ENCODE measurements at places on chromosomes 5 and 9.

DNA sequence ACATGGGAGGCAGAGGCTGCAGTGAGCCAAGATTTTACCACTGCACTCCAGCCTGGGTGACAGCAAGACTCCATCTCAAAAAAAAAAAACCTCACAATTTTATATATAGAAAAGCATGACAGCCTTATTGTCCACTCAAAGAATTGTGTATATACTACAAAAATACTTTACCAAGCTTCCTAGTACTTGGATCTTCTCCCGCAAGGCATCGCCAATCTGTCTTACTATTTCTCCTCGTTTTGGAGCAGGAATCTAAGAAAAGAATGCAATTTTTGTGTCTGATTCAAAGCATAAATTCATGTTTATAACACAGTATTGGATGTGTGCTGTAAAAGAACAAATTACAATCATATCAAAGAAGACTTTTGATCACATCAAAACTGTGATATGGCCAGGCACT, 11.3 kb downstream of the ALDH7A1 start:
- DNase-seq = no peak

- no peak for DNase-seq
These were observed 16.1 kb downstream of the HNRNPH1 start for GRCh38 chr5:179607160-179607931.

DNA sequence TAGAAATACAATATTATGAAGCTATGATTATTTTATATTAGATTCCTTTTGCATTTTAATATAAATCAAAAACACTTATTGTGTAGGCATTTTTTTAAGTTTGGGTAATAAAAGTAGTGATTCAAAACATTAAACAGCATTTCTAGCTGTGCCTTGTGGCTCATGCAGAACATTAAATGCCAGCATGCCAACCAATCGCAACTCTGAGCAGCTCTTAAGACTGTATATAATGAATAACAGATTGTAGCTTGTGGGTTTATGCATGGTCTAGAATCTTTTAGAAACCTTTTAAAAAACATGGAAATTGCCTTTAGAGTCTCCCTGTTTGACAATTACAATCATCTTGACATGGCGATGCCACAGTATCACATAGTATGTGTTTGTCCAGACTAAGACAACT, 903.8 kb downstream of the EFNA5 start:
- no peak for DNase-seq

DNA sequence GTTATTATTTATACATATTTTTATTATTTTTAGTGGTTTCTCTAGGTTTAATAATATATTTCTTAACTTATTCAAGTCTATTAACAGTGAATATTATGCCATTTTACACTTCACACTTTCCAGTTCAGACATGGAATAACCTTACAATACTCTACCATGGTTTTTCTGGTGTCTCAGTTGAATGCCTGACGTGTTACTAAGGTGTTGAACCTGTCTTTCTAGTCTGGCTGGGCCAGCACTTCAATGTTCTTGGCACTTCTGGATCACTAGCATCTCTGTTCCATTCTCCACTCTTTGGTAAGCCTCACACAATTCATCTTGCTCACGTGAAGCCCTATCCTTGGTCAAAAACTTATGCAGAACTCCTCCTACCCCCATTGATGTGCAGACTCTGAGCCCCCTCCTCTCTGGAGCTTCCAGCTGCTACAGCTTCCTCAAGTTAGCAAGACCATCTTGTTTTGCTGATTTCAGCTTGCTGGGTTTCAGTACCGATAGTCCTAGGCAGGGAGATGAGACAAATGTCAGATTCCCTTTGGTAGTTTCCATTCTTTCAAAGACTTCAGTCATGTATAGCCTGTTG, 243.1 kb downstream of the FBXO4 start:
- DNase-seq = no peak

- no peak for DNase-seq
These were observed 606.2 kb downstream of the PDE4D start for GRCh38 chr5:59287361-59287760.

DNA sequence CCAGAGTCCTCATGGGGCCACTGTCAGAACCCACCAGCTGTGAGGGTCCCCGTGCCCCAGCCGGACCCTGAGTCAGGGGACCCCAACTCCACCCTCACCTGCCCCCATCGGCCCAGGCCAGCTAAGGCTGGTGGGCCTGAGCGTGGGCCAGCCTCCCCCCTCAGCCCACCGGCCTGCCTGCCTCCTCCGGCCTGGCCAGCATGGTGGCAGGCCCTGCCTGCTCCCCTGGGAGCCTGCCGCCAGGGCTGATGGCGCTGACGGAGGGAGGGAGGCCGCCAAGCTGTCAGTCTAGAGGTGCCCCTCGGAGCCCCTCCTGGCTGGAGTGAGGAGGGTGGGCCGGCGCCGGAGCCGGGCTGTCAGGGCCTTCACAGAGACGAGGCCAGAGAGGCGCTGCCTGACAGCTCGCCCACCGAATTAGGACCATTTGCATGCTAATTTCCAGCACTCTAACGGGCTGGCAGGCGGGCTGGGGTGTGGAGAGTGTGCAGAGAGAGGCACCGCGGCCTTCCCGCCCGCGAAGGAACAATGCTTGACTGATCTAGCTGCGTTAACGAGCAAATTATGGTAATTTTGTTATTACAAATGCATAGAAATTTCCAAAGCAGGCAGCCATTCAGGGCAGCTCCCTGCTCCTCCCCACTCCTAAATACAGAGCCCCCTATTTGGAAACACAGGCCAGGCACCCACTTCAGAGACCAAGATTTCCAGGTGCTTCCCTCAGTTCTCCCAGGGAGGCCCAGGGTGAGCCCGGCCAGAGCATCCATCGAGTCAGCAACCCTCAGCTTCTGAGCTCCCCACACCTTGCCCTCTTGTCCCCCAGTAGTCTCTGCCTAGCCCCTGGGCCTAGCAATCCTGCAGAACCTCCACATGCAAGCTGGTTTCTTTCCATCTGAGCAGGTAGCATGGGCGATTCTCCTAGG, 169.3 kb downstream of the PAX5 start:
- DNase-seq = no peak

DNA sequence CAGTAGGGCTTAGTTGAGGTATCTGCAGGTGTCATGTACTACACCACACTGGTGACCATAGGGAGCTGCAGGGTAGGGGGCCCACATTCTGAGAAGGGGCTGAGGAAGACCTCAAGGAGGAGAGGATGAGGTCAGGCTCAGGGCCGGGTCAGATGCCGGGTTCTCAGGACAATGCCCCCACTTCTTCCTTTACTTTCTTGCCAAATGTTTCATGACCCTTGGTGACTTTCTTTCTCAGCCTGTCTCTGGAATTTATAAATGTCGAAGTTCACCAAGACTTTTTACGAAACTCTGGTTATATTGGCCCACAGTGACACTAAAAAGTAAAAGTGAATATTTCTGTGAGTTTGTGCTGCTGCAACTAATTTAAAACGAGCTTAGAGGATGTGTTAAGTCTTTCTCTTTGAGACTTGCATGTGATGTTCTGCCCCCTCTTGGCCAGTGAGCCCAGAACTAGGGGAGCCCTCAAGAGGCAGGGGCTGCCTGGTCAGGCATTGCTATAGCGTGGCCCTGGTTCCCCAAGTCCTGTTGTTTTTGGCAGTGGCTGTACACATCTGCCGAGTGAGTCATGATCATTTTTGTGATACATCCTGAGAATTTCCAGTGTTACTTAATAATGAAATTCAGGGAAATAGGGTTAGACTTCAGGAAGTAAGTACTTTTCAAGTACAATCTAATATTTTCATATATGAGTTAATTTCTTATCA, 11.2 kb downstream of the ACO1 start:
- no peak for DNase-seq

DNA sequence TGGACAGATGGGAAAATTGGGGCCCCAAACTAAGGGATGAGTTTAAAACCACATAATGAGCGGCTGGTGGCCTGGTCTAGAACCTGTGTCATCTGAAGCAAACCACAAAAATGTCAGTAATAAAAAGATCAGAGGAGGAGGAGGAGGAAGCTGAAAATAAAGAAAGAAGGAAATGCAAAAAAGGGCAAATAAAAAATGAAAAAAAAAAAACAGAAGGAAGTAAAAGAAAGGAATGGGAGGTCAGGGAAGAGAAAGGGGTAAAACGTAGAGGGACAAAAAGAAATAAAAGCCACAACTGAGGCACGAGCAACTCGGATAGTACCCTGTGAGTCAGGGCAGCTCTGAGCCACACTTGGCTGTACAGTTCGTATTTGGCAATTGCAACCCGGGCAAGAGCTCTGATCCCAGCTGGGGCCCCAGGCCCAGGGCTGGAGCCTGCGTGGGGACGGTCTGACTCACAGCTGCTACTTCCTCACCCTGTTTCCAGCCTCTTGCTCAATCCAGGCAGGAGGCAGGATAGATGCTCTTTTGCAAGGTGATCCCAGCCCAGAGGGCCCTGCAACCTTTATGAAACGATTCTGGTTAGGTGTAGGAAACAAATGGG, 137.9 kb upstream of the TRIM32 start:
- DNase-seq = no peak

DNA sequence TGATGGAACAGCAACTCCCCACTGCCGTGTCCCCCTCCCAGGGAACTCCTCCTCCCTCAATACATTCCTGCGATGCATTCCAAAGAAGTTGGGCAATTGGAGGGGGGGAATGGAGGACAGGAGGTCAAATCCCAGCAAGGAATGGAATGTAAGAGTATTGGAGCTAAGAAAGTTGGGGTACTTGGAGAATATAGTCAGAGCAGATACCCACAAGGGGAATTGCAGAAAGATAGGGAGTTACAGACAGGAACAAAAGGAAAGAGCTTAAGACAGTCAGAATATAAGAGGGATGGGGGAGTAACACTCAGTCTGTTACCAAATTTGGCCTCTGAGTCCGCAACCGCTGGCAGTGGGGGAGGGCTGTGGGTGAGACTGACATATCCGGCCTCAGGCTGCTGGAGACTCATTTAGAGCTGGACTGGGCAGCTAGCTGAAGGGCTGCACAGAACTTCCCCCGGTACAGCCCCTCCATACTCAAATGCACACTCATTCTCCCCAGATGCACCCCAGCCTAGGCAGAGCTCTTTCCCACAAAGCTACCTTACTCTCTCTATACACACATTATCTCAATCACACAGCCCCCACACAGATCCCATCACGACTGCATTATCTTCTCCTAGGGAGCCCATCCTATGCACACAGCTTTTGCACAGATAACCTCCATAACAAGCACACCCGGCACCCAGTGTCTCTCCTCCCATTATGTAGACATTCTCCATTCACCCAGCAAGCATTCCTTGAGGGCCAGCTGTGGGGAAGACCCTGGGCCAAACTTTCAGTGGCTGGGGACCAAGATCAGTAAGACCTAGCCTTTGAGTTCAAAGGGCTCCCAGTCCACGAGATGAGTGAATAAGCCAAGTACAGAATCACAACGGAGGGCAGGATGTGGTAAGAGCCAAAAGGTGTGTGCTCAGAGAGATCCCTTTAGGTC, 3.7 kb downstream of the TLN1 start:
- DNase-seq = no peak

GRCh38 chr5:167050568-167051401, 1240.7 kb upstream of the WWC1 start:
- no peak for DNase-seq

DNA sequence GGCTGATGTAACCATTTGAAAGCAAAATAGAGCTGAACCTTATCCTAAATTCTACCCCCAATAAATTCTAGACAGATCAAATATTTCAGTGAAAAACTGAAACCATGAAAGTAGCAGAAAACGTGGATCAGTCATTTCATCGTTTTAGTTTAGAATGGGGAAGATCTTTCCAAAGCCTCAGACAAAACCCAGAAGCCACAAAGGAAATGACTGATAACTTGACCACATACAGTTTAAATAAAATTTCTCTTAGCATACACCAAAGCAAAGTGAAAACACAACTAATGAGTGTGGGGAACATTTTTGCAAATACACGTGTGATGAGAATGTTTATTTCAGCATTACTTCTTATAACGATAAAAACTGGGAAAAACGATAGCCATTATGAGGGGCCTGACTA, 284.8 kb downstream of the ADGRV1 start:
- DNase-seq = no peak

- DNase-seq = no peak
These were observed 42.0 kb upstream of the KCNN2 start for GRCh38 chr5:114319821-114320220.

GRCh38 chr9:71839668-71840067, 71.3 kb downstream of the ABHD17B start:
- no peak for DNase-seq

DNA sequence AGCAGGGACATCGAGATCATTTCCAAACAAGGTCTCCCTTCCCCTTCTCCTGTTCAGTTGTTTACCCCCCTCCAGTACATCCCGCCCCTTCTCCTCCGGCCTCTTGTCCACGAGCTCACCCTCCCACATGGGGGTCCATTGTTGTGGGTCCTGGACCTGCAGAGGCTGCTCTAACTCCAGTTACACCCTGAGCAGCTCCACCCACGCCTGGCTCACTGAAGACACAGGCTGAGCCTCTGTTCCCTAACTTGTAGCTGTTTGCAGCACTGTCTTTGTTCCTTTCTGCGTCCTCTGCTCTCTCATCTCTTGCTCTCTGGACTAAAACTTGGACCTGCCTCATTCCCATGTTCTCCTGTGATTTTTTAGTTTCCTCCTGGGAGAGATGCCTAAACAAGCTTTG, 377.5 kb downstream of the MED10 start:
- no peak for DNase-seq

GRCh38 chr9:106179191-106179590, 484.9 kb downstream of the TMEM38B start:
- no peak for DNase-seq

- DNase-seq = no peak
These were observed 110.8 kb upstream of the IRX1 start for GRCh38 chr5:3484836-3485235.

DNA sequence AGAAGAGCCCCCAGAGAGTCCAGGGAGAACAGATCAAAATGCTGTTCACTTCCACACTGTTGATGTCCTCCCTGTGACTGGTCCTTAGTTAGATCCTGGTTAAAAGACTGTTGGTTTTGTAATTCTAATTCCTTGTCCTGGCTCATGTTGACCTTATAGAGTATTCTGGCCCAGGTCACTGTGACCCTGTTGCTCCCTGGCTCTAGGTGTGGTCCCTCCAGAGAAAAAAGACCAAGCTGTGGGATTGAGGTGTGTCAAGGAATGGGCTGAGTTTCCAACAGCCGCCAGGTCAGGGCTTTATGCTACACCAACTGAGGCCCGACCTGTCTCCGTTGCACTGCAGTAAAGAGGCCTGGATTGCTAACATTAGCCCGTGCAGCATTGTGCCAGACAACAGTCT, 241.0 kb upstream of the MSX2 start:
- DNase-seq = no peak

GRCh38 chr5:113450929-113451328, 16.1 kb upstream of the TSSK1B start:
- DNase-seq = no peak

- no peak for DNase-seq
These were observed 91.9 kb upstream of the C9orf72 start for GRCh38 chr9:27665136-27665535.

GRCh38 chr5:34552686-34553085, 103.4 kb upstream of the RAI14 start:
- DNase-seq = no peak

DNA sequence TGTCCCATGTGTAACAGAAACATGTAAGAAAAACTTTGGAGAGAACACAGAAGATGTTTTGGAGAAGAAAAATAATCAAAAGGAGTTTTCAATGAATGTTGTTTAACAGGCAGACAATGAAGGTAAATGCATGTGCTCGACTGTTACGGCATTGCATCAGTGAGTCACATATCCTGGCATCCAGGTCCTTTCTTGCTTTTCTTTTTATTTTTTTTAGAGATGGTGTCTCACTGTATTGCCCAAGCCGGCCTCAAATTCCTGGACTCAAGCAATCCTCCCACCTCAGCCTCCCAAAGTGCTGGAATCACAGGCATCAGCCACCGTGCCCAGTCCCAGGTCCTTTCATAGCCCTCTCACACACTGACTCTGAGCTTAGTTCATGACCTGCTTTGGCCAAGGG, 181.8 kb downstream of the DTWD2 start:
- DNase-seq = no peak

Measured in activated T-cell treated with anti-CD3 and anti-CD28 coated beads for 24 hours (primary cell).